ENCODE measurements at places on chromosomes 5 and 9. TPM values are rescaled to one million over a fixed set of nuclear protein-coding genes. Genes with fewer than 3 reads are reported as not detected.

The NR5A1 gene
- polyA plus RNA-seq, result not detected

The ACOT12 gene
- polyA plus RNA-seq, result not detected

The MSX2 gene
- 0.54 TPM for polyA plus RNA-seq

The KIF12 gene
- polyA plus RNA-seq, result not detected

The LECT2 gene
- not detected for polyA plus RNA-seq

DNA sequence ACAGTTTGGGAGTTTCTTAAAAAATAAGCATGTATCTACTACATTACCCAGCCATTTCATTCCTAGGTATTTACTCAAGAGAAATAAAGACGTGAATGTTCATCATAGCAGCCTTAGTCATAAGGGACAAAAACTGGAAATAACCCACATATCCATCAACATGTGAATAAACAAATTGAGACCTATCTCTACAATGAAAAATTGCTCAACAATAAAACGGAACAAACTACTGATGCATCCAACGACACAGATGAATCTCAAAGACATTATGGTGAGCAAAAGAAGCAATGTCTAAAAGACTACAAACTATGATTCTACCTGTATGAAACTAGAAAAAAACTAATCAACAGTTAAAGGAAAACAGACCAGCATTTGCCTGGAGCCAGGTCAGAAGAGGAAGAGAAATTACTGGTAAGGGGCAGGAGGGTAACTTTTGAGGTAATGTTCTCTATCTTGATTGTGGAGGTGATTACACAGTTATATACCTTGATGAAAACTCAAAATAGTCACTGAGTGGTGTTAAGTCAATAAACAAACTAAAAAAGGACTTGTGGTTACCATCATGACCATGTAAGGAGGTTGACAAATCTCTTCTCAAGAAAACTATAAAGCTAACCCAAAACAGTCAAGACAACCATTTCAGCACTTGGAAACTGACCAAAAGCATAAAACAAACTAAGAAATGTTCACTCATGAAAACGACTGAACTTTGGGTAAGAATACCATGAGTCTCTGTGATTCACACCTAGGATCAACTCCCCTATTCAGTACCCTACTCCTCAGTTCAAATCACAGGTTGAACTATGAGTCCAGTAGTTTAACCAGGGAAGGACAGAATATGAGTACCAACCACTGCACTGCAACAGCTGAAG, 10.4 kb downstream of the UIMC1 start:
- no peak for DNase-seq

GRCh38 chr5:150651924-150652671, 9.0 kb upstream of the MYOZ3 start:
- DNase-seq, result peak; percentile 75

DNA sequence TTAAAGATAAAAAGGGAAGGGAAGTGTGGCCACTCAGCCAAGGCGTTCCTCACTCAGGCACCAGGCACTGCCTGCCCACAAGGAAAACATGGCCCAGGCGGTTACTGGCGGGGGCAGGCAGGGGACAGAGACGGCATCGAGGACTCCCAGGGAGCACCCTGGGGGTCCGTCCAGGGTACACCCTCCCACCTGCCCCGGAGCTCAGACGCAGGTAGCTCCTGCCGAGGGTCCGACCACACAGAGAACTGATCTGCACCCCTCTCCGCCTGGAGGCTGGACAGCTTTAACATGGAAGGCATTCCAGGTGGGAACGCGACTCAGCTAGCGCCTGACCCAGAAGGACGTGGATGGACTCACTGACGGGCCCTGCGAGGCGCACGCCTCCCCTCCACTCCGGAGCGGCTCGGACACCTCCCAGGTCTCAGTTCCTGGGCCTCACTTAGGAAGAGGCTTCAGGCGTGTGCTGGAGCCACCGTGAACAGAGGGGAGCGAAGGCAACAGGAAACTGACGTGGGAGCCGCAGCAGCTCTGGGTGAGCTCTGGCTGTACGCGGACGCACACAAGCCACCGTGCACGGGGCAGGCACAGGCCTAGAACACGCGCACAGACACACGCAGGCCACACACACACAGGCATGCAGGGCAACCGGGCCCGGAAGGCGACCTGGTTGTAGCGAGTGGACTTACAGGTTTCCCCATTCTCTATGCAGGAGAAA, 47.5 kb downstream of the NKD2 start:
- DNase-seq, result no peak

DNA sequence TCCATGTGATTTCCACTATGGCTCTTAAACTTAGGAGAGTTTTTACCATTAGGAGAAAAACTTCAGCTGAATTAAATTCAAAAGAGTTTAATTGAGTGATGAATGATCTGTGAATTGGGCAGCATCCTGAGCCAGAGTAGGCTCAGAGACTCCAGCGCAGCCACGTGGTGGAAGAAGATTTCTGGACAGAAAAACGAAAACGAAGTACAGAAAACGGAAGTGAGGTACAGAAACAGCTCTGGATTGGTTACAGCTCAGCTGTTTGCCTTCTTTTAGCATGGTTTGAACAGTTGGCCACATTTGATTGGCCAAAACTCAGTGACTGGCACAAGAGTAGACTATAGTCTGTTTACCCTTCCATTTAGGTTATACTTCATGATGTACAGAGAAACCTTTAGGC, 69.2 kb upstream of the PLPP1 start:
- no peak for DNase-seq

DNA sequence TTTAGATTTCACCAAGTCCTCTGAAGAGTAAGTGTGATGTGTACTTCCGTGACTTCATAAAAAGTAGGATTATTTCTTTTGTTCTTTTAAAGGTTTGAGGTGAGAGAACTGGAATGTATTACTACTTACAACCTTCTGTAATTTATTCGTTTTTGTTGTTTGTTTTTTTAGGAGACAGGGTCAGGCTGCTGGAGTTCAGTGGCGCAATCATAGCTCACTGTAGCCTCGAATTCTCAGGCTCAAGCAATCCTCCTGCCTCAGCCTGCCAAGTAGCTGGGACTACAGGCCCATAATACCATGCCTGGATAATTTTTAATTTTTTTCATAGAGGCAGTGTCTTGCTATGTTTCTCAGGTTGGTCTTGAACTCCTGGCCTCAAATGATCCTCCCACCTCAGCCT, 68.3 kb upstream of the RETREG1 start:
- DNase-seq, result no peak
